ENCODE measurements at places on chromosomes 5 and 9.

GRCh38 chr5:31054453-31054852, 139.0 kb upstream of the CDH6 start:
- DNase-seq: no peak

GRCh38 chr9:135663451-135663770, 302 bp downstream of the LCN9 start:
- no peak for DNase-seq

GRCh38 chr9:70554881-70555280, 140.4 kb upstream of the KLF9 start:
- no peak for DNase-seq

- DNase-seq: no peak
Observed at GRCh38 chr9:73595036-73595545, 443.4 kb downstream of the ANXA1 start.

DNA sequence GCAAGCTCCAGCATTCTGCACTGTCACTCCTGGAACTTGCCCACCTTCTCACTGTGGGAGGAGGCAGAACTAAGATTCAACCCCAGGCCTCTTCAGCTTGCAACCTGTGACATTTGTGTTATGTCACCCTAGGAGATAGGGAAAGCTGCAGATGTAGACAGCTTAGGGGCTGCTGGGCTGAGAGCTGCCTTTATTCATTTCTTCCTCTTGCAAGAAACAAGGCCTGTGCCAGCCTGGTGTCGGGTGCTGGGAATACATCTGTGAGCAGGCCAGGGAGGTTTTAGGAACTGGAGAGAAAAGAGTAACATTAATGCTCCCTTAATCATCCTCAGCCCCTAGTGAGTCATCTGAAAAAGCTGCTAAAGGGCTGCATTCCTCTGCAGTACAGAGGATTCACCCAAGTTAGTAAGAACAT, 101.8 kb downstream of the FGF18 start:
- DNase-seq: no peak

GRCh38 chr9:114722081-114722621, 40.2 kb upstream of the TEX48 start:
- no peak for DNase-seq

- DNase-seq: no peak
Observed at GRCh38 chr5:74257645-74258313, 382.7 kb downstream of the ENC1 start.

GRCh38 chr9:89592213-89592815, 12.5 kb upstream of the GADD45G start:
- DNase-seq: no peak

DNA sequence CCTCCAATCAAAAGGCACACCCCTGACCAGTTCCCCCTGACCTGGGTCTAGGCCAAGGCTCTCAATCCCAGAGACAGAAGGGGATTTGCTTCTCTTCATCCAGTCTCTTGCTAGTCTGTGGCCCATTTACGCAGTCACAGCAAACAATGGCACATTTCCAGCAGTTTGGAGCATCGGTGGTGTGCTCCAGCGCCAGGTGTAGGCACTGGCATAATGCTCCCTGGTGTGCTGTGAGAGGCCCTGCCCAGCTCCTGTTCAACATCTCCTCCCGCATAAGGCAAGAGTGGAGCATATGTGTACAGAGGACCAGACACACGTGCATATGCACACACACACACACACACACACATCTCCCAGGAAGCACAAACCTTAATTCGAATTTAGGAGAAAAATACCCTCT, 79.5 kb upstream of the ERCC6L2 start:
- DNase-seq: no peak
